ENCODE measurements at places on chromosomes 13 and 19.

DNA sequence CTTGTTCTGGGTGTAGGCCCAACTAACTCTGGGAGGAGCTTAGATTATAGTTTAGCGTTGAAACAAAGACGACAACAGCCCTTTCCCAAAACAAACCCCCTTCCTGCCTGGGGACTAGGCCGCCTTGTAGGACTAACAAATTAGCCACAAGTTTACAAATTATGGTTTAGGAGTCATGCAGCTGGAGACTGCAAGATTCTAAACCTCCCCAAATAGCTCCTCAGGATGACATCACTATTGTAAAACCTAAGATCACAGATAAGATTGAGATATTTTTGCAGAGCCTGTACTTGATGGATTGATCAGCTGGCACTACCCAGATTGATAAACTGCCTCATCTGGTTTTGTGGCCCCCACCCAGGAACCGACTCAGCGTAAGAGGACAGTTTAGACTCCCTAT is 2.3 kb upstream of the SLC25A15 start:
- DNase-seq = no peak

DNA sequence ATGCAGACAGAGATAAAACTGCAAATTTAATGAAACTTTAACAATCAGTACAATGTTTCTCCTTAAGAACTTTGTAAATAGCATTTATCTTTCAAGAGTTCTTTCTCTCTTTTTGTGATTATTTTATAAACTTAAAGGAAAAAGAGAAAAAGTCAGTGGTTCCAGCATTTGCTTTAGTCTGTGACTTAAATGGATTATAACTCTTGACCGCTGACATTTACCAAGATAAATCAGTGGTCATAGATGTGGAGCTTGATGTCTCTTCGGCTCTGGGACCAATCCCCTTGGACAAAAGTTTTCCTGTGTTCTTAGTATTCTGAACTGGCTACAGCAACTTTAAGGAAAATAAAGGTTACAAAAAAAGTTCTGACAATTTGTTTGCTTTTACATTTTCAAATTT is 162.6 kb downstream of the TM9SF2 start:
- no peak for DNase-seq

DNA sequence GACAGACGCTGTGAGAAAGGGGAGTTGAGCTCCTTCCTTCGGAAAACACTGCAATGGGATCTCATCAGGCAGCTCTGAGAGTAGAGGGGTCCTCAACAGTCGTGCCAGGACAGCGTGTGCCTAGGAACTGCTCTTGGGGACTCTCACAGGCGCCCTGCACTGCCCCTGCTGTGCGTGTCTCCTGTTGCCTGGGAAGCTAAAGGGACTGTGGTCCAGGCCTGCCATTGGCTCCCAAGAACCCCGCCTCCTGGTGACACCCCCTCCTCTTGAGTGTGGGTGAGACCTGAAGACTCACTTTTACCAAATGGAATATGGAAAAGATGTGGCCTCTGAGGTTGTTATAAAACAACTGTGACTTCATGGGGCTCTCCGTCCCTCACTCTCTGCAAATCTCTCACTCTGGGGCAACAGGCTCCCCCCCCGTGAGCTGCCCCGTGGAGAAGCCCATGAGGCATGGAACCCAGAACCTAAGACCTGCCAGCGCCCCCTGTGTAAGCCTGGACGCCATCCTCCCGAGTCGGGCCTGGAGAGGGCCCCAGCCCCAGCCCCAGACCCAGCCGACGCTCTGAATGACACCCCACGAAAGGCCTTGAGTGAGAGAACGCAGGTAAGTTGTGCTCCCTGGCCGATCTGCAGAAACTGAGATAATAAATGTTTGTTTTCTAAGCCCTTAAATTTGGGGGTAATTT is 302.7 kb downstream of the FGF9 start:
- no peak for DNase-seq

DNA sequence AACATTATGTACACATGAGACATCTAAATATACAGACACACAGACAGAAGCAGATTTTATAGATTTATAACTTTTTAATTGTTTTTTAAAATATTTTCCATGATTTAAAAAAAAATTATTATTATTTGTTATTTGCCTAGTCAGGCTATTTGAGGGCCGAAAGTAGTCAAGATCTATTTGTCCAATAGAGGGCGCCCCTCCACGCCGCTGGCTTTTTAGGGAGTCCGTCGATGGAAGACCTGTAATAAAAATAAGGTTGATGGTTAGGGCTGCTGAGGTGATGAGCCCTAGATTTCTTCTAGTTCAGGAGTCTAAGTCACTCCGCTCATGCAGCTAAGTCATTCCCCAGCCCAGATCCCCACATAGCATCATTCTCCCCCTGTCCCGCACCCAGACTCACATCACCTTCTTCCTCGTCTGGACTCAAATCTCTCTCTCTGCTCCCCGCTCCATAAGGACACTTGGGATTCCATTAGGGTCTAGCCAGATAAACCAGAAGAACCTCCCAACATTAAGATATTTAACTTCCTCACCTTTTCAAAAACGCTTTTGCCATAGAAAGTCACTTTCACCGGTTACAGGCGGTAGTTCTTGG is 33.9 kb upstream of the CEACAM21 start:
- DNase-seq = peak; percentile 18

- DNase-seq = no peak
Measured at GRCh38 chr19:29484876-29485275, 40.9 kb upstream of the VSTM2B start.

DNA sequence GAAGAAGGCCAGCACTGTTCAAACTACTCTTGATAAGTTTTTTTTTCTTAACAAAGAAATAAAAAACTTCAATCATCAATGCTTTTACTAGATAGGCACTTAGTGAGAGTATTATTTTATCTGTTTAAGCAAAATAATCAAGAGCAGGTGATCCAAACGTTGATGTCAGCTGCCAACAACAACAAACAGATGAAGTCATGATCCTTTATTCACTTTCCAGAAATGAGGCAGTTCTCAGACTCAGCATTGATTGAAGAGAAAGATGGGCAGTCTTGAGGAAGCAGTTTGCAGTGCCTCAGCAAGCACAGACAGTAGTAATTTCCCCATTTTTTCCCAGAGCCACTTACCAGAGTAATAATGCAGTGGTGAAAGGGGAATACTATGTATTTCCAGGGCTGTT is 38.4 kb upstream of the CSNK1A1L start:
- no peak for DNase-seq

DNA sequence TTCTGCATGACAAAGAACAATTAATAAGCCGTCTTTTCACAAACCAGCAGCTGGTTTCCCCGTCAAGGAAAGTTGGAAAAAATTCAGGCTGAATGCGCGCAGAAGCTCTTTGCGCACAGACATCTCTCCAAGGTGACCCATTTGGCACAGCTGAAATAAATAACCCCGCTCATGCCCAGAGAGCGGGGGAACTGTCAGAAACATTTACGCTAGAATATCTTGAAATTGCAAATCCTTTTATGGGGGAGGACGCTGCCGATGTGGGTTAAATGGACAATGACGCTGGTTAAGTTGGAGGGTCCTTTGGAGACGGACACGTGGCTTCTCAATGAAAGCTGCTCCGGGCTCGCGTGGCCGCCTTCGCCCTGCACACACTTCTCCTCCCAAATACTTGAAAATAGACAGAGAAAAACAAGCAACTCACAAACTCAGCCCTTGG is 30.6 kb downstream of the GSX1 start:
- no peak for DNase-seq

DNA sequence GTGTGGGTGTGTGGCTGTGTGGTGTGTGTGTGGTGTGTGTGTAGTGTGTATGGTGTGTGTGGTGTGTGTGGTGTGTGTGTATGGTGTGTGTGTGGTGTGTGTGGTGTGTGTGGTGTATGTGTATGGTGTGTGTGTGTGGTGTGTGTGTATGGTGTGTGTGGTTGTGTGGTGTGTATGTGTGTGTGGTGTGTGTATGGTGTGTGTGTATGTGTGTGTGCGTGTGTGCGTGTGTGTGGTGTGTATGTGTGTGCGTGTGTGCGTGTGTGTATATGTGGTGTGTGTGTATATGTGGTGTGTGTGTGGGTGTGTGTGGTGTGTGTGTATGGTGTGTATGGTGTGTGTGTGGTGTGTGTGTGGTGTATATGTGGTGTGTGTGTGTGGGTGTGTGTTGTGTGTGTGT is 8.1 kb downstream of the SHISA7 start:
- no peak for DNase-seq

- no peak for DNase-seq
Measured at GRCh38 chr13:47999973-48000372, 1.1 kb downstream of the SUCLA2 start.

DNA sequence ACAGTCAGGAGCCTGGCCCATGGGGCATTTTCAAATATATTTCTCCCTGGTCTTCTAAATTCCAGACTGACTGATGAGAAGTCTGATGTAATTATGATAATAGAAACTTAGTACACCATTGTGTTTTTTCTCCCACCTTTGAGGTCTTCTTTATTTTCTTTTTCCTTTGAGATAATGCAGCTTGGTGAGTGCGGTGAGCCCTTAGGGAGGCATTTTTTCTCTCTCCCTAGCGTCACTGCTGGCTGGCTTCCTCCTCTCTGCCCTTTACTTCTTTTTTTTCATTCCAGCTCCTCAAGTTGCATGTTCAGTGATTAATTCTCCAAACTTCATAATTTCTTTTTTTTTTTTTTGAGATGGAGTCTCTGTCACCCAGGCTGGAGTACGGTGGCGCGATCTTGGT is 12.8 kb upstream of the CDC42EP5 start:
- no peak for DNase-seq

- no peak for DNase-seq
Measured at GRCh38 chr13:42569576-42570344, 4.2 kb upstream of the TNFSF11 start.

DNA sequence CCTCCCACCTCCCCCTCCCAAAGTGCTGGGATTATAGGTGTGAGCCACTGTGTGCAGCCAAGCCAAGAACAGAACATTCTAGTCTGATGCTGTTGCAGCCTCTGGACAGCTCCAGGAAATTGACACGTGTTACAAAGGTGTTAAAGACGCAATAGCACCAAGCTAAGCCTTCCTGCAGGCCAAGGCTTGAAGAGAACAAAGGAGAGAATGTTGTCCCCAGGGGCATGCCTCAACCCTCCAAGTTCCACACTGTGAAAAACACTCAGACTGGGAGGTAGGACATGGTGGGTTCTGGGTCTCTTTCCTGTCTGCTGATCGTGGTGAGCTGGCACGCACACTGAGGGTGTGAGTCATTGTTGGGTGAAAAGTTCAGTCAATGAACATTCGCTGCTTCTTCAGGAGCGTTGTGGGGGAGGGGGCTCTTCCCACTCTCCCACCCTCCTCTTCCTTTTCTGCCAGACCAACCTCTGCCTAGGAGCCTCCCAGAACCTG is 5.3 kb upstream of the PTPRS start:
- peak; percentile 52 for DNase-seq

- DNase-seq = no peak
Measured at GRCh38 chr19:18645035-18645511, 8.2 kb downstream of the KLHL26 start.

GRCh38 chr13:83634601-83635000 is 247.7 kb downstream of the SLITRK1 start:
- no peak for DNase-seq

GRCh38 chr19:44582581-44583265 is 30.6 kb upstream of the IGSF23 start:
- DNase-seq = no peak

GRCh38 chr13:33073338-33073737 is 57.1 kb downstream of the KL start:
- DNase-seq = no peak

- DNase-seq = peak; percentile 83
Measured at GRCh38 chr19:1113030-1113985, 9.5 kb downstream of the GPX4 start.

GRCh38 chr13:27044837-27045570 is 126.6 kb downstream of the USP12 start:
- no peak for DNase-seq

- DNase-seq = no peak
Measured at GRCh38 chr19:1668486-1669270, 16.3 kb upstream of the TCF3 start.

DNA sequence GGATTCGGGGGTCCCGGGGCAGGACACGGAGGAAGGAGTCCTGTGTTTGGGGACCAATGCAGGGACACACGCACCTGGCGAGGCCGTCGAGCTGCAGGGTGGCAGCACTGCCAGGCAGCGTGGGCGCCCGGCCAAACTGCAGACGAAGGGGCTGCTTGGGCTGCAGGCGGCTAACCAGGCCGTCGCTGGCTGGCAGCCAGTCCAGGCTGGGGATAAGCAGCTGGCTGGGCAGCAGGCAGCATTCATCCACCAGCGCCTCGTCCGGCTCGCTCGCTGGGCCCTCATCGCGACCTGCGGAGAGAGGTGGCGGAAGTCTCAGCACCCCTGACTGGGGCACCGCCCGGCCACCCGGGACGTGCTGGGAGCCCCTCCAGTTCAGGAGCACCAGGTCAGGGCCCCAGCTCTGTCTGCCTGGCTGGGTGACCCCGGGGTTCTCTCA is 11.5 kb downstream of the CFD start:
- DNase-seq = no peak

- DNase-seq = no peak
Measured at GRCh38 chr19:13885826-13886365, 9.0 kb downstream of the NANOS3 start.

DNA sequence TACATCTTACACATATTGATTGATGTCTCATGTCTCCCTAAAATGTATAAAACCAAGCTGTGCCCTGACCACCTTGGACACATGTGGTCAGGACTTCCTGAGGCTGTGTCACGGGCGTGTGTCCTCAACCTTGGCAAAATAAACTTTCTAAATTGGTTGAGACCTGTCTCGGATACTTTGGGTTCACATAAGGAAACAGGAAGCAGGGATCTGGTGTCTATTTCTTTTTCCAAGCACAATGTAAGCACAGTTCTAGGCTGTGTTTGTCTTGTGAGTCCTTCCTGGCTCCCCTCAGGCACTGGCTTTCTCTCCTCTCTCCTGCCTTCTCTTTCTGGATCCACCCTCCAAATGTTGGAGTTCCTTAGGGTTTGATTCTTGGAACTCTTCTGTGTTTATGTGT is 27.6 kb upstream of the TPT1 start:
- no peak for DNase-seq

- DNase-seq = no peak
Measured at GRCh38 chr13:20217168-20217567, 15.0 kb downstream of the GJB6 start.

- DNase-seq = no peak
Measured at GRCh38 chr13:110150384-110151101, 156.4 kb downstream of the COL4A1 start.

DNA sequence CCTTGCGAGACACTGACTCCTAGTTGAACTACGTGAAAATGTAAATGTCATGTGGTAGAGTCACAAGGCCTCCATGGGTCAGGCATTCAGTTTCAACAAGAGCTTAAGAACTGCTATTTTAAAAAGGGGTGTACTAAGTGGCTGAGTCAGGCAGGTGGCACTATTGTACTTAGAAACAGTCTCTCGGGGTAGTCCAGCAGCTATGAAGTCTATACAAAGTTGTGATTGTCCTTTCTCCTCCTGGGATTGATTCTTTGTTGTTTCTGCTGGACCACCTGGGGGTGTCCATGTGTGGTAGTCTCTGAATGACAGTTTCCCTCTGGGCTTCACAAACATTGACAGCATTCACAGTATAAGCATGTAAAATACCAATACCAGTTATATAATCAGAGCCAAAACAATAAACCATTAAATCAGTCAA is 33.0 kb downstream of the UGGT2 start:
- DNase-seq = peak; percentile 10
